ENCODE measurements at places on chromosomes 1 and 21.

GRCh38 chr21:41361053-41361785 lies 608 bp upstream of the MX2 start:
- DNase-seq = no peak

DNA sequence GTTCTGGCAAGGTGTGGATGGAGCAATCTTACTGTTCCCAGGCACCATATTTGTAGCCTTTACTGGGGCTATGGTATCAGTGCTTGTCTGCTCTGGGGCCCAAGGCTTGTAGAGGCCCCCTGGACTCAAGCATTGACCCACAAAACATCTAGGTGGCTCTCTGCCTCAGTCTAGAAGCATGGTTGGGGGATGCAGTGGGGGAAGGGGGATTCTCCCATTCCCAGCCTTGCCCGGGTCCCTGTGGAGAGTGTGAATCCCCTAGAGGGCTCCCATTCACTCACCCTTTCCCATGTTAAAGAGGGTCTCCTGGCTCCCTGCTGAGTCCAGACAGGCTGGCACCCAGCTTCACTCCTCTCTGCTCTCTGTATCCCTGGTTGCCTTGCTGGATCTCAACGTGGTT lies 28.2 kb upstream of the DIRAS3 start:
- no peak for DNase-seq

DNA sequence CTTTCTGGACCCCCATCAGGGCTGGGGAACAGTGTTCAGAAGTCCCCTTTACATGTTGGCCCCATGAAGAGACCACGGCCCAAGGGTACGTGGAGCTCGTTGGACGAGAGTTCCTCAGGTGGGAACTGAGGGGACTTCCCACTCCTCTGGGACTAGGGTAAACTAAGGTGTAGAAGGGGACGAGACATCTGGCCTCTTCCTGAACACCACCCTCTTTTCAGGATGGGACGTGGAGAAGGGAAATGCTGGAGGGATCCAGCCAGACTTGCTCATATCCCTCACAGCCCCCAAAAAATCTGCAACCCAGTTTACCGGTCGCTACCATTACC lies 2.0 kb downstream of the NAXE start:
- no peak for DNase-seq

GRCh38 chr21:42475526-42476387 lies 20.3 kb downstream of the RSPH1 start:
- DNase-seq = no peak

DNA sequence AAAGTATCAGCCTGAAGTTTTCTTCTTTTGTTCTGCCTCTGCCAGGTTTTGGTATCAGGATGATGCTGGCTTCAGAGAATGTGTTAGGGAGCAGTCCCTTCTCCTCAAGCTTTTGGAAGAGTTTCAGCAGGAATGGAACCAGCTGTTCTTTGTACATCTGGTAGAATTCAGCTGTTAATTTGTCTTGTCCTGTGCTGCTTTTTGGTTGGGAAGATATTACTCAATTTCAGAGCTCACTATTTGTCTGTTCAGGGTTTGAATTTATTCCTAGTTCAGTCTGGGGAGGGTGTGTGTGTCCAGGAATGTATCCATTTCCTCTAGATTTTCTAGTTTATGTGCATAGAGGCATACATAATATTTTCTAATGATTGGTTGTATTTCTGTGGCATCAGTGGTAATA lies 12.8 kb downstream of the ZNF678 start:
- DNase-seq = peak; percentile 5

DNA sequence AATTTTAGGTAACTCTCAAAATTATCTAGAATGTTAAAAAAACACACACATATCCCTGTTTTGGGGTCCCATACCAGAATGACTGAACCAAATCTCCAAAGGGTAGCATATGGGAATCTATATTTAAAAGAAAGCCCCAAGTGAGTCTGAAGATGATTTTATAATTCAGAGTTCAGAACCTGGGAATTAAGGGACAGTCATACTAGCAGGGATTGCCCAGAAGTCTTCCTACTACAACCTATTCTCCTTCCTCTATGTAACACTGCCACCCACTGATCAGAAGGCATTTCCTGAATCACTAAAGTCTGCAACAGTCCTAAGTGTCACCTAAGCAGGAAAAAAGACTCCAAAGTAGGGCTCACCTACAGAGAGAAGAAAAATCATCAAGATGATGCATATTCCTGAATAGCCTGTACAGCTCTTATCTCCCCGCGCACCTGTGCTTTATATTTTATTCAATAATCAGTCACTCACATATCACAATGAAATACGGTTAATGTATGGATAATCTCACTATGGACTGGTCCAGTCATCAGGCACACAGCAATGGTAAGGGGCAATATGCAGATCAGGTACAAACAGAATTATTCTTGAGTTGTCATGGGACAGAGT lies 4.9 kb downstream of the RGS1 start:
- DNase-seq = no peak

- DNase-seq = peak; percentile 60
Measured at GRCh38 chr1:84944767-84945486, 51.9 kb upstream of the LPAR3 start.

- no peak for DNase-seq
Measured at GRCh38 chr1:181108304-181108867, 19.9 kb downstream of the IER5 start.

DNA sequence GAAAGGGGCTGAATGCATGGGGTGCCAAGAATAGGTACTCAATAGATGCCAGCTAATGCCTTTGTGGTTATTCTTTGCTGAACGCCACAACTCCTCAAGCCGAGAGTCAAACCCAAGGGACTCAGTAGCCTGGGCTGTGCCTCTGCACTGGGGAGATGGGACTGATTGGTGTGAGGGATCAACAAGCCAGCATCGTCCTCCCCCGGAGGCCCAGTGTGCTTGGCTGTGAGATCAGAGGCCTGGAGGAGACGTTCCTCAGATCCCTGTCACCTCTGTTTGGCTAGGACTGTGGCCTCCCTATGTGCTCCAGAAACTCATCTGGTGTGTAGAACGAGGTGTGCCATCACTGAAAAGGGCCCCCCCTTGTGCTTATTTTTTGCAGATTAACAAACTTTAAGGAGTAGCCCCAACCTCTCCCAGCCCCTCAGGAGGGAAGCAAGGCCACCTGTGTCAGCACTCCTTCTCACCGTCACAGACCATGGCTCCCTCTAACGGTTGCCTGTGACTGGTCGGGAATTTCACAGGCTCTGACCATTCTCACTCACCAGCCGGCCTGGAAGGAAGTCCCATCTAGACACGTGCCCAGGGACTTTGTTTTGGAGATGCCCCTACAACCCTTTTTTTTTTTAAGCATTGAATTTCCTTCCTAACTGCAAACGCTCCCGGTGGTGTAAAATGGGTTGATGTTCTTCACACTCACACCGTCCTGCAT lies 194.0 kb upstream of the VAMP3 start:
- DNase-seq = no peak

- no peak for DNase-seq
Measured at GRCh38 chr1:22410928-22411495, 40.6 kb upstream of the ZBTB40 start.

- DNase-seq = no peak
Measured at GRCh38 chr1:30313584-30313983, 409.8 kb downstream of the MATN1 start.

DNA sequence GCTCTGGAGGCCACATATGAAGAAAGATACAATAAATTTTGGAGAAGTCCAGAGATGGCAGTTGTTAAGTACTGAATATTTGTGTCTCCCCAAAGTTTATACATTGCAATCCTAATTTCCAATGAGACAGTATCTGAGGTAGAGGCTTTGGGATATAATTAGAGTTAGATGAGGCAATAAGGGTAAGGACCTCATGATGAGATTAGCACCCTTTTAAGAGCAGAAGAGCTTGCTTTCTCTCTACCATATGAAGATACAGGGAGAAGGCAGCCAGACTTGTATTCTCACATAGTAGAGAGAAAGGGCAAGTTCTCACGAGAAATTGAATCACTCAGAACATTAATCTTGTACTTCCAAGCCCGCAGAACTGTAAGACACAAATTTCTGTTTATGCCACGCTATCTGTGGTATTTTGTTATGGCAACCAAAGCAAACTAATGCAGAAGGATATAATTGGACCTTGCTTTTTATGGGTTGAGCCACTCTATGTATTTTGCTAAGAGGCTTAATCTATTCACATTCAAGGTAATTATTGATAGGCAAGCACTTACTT lies 430.1 kb downstream of the KCNT2 start:
- peak; percentile 48 for DNase-seq

DNA sequence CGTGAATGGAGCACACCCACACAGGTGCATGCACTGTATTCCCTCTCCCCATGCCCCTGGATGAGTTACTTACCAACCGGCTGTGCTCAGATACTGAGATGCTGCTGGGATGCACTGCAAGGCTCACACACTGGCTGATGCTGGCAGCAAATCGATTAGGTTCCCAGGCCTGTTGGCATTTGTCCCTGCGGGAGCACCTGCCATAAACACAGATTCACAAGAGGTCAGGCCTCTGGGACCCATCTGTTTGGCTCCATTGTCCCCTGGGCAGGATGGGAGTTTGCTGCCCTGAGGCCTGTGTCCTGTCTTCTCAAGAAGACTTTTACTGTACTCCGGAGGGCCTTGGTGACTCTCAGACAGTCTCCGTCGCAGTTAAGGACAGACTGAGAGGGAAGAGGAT lies 145.4 kb downstream of the PLXNA2 start:
- no peak for DNase-seq

DNA sequence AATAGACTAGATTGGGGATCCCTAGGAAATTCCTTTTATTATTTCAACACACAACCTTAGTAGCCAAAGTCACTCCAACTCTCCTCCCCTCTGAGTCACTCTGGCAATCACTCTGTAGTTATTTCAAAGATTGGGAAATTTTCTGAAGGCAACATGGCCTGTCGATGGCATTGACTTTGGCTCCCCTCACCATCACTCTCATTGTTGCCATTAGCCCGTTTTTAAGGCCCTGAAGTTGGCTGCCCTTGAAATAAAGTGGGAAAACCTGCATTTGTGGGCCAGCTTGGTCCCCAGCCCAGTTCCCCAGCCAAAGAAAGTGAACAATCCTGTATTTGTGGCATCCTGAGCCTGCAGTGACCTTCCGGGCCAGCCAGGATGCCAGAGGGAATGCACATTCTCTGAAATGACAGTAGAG lies 52.5 kb downstream of the CDC7 start:
- peak; percentile 68 for DNase-seq

GRCh38 chr1:58883037-58883887 lies 99.4 kb upstream of the JUN start:
- peak; percentile 97 for DNase-seq

DNA sequence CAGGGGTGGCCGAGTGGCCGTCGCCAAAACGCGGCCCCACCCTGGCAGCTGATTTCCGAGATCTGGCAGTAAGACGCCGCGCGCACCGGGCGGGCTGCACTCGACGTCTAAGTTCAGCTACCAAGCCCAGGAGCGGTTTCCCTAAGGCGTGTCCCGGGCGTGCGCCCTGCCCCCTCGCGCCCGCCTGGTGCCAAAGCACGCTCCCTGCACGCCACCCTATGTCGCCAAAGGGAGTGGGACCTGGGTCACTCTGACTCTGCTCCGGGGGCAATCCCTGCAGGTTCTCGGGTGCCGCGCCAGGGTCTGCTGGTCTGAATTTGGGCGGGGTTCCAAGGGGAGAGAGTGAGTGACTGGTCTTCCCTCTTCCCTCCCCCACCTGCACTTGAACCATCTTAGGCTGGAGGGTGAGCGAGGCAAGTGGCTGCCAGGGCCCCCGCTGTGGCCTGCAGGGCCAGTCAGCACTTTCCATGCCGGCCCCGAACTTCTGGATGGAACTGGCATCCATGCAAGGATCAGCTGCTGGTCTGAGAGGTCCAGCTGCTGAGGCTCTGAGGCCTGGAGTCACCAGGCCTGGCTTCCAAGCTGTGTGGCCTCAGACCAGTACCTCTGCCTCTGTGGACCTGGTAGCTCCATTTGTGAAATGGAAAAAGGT lies at the start of gene LRRC38:
LRRC38 (minus strand) TSS at position 109 of the 652 bp plus-strand sequence. CDS start 410 bp downstream, outside the sequence.
- DNase-seq = no peak

DNA sequence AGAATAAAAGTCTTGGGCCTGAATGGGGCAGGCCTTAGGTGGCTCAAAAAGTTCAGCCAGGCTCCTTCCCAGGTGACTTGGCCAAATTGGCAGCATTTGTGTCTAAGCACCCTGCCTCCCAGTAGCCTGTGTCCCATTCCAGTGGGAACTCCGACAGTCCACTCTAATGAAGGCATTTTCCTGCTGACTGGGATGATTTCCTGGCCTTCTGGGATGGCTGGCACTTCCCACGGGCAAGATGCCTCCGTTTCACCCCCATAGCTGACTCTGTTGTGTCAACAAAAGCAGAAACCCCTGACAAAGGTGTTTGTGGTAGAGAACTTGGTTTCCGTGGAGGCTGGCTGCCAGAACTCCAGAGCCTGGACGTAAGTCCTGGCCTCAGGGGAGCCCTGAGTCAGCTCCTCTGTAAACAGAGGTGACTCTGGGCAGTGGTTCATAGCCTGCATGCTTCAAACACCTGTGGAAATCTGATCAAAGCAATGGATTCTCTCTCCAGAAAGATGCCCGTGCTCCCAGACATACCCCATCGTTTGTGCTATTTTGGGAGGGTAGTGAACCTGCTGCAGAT lies 36.6 kb downstream of the WNT3A start:
- DNase-seq = no peak

- no peak for DNase-seq
Measured at GRCh38 chr1:246787781-246788513, 63.7 kb downstream of the SCCPDH start.

DNA sequence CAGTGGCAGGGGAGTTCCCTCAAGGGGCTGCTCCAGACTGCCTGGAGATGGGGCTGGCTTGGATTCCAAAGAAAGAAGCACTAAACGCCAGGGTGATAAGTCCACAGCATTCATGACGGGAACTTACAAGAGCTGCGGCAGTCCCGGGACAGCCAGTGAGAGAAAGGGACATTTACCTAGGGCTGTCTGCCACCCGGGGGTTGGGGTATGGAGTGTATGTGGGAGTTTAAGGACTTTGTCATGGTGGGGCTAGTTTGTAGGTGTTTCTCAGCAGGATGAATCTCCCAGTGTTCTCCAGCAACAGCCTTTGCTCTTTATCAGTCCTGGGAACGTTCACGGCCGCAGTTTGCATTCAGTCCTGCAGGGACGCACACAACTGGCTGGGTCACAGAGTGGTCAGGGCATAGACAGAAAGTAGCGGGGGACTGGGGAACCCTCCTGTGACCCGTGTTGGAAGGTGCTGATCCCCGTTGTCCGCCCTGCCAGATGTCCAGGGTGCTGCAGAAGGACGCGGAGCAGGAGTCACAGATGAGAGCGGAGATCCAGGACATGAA lies 41.4 kb upstream of the HMGN1 start:
- DNase-seq = no peak

- no peak for DNase-seq
Measured at GRCh38 chr1:8351693-8352470, 34.0 kb downstream of the SLC45A1 start.

Measured in GM04503 (cell line).